ENCODE measurements at places on chromosomes 3 and 15.

- peak; percentile 68 for DNase-seq
Observed at GRCh38 chr3:52339612-52340011, 23.5 kb downstream of the DNAH1 start.

DNA sequence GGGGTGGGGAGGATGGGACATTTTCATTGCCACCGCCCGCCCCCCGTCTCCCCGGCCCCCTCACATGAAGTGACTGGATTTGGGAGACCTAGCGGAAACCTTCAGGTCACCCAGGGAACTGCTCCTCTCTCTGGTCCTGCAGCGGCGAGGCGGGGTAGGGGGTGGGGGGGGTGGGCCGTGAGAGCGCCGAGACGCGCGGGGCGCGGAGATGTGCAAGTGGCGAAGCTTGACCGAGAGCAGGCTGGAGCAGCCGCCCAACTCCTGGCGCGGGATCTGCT lies 712 bp upstream of the MME start:
- peak; percentile 6 for DNase-seq

DNA sequence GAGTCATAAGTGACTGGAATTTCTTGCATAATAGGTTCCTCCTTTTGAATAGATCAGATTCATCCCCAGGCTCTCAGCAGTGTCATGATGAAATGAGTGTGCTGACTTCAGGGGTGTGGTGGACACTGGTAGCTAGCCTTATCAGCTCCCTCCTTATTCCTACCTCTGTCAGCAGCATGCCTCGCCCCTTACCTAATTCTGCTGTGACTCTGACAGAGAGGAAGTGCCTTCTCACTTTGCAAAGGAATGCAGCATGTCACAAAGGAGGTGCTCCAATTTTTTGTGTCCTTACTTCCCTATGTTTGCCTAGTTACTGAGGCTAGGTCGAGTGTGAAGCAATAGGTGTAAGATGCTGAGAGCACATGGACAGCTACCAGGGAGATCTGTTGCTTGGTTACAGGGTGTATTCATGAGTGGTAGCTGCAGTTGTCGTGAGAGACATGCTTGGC lies 90.6 kb downstream of the TNFAIP8L3 start:
- peak; percentile 14 for DNase-seq

DNA sequence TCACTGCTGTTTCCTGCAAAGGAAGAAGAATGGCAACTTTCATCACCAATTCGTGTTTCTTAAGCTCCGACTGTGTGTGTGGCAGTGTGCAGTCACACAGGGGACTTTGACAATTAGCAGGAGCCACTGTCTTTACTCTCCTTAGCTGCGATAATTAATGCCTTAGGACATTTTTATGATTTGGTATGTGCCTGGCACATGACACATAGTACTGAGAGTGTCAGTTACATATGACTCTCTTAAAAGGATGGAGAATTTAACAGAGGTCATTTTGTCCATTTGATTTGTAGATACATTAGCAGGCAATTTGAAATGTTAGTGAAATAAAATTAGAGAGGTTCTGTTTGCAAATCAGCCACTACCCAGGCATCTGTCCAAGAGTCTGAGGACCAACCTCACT lies 128.9 kb upstream of the VEPH1 start:
- no peak for DNase-seq

DNA sequence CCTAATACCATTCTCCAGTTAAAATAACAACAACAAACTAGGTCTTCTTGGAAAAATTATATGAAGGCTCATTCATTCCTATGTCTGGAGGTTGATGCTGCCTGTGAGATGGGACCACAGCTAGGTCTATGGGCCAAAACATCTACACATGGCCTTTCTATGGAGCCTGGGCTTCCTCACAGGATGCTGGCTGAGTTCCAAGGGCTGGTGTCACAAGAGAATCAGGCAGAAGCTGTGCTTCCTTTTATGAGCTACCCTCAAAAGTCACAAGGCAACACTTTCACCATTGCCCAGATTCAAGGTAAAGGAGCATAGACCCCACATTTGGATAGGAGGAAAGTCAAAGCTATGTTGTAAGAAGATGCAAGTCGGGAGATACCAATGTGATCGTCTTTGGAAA lies 4.6 kb upstream of the RTP2 start:
- no peak for DNase-seq

GRCh38 chr15:66925721-66926120 lies 139.7 kb upstream of the SMAD3 start:
- DNase-seq: no peak

GRCh38 chr3:71846185-71846584 lies 61.2 kb upstream of the PROK2 start:
- no peak for DNase-seq

DNA sequence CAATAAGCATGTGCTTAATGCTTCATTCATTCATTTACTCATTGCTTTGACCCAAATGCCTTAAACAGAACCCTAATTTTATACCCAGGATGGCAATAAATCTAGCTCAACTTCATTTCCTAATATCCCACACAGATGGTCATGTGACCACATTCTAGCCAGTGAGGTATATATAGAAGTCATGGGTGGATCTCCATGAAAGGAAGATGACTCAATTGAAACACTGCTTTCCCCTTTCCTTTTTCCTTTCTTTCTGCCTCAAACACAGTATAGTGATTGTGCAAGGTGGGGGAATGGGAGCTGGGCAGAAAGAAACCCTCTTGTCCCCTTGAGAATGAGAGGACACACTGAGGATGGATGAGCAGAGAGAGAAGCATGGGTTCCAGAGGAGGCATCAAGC lies 183.5 kb upstream of the PRICKLE2 start:
- DNase-seq: no peak

DNA sequence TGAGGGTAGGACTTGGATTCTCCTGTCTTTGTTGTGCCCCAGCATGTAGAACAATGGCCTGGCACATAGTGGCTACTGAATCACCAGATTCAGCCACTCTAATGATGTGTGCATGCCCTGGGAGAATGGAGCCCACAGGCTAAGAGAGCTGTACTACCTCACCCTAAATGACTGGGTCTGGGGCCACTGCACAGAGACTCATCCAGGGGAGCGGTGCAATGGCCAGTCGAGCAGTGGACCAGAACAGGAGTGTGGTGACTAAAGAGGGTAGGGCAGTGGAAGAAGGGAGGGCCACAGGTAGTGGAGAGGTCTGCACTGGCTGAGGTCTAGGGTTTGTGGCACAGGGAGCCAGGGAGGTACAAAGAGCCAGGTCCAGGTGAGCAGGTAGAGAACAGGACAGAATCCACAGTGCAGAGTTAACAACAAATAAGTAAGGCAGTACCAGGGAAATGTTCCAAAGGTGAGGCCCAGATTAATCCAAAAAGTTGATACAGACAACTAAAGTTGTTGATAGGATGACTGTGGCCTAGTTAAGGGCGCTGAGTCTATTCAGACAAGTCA lies 142.7 kb upstream of the ATP11B start:
- no peak for DNase-seq

DNA sequence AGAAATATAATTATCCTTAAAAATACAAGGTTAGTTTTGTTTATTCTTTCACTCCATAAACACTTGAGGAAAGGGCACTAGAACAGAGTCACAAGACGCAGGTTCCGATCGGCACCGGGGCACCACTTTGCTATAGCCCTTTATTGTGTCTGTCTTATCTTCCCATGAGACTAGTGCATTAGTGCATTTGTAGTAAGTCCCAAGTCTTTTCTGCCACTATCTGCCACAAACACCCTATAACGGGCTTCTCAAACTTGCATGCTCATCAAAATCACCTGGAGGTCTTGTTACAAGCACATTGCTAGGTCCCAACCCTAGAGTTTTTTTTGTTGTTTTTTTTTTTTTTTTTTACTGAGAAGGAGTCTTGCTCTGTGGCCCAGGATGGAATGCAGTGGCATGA lies 213.1 kb downstream of the FOXP1 start:
- no peak for DNase-seq

DNA sequence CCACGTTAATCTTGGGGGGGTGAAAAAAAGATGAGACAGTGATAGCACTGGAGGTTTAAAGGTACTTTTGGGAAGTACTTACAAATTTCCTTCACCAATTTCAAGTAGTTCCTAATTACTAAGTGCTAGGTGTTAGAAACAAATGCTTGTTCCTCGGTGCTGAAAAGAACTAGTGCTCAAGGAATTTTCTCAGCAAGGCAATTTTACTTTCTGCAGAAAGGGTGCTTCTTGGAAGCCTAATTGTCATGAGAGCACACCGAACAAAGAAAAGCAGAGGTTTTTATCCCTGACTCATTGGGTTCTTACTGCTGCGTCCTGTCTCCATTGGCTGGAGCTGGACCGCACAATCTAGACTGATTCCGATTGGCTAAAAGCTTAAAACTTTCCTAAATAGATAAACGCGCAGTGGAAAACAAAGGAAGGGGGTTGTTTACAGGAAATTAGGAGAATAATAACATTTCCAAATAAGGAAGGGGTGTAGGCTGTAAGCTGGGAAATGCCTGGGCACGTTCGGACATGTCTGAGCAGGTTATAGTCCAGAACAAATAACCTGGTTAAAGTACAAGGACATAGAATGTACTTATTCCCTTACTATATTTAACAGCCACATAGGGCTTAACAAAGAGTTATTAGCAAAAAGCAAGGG lies 49.6 kb downstream of the CHD2 start:
- no peak for DNase-seq

- DNase-seq: no peak
Observed at GRCh38 chr3:58102390-58102750, 94.1 kb downstream of the FLNB start.

GRCh38 chr15:76791511-76791910 lies 113.6 kb downstream of the SCAPER start:
- DNase-seq: no peak

DNA sequence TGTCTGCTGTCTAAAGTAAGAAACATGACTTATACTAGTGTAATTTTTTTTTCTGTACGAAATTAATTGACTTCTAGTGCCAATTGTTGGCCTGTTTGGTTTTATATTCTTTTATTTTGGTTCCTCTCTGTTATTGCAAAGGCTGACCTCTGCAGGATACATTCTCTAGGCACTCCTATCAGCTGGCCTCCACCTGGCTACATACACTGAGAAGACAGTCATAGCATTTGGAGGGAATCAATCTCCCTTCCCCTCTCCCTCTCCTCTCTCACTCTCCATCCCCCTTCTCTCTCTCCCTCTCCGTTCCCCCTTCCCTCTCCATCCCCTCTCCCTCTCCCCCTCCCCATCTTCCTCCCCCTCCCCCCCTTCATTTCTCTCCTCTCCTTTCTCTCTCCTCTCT lies 116.7 kb downstream of the MCTP2 start:
- DNase-seq: no peak

DNA sequence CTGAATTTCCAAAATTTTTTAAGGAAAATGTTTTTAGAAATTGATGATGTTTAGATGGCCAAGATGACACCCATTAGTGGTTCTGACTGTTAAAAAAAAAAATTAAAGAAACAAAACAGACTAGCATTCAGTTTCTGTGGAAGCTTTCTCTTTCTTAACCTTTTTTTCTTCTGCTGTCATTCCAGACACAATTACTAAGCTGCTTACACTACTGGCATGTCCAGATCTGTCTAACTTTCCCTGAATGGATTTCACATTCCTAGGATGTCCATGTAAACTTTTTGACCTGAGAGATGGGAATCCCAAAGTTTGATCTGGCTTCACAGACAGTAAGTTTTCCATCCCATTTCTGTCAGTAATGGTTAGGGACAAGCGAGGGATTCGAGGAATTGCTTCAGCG lies 10.3 kb upstream of the MTMR10 start:
- no peak for DNase-seq

- DNase-seq: no peak
Observed at GRCh38 chr3:192840143-192840836, 77.4 kb downstream of the MB21D2 start.
